ENCODE measurements at places on chromosomes 16 and 17.

- DNase-seq = no peak
Measured at GRCh38 chr17:70629902-70630301, 460.6 kb downstream of the KCNJ2 start.

DNA sequence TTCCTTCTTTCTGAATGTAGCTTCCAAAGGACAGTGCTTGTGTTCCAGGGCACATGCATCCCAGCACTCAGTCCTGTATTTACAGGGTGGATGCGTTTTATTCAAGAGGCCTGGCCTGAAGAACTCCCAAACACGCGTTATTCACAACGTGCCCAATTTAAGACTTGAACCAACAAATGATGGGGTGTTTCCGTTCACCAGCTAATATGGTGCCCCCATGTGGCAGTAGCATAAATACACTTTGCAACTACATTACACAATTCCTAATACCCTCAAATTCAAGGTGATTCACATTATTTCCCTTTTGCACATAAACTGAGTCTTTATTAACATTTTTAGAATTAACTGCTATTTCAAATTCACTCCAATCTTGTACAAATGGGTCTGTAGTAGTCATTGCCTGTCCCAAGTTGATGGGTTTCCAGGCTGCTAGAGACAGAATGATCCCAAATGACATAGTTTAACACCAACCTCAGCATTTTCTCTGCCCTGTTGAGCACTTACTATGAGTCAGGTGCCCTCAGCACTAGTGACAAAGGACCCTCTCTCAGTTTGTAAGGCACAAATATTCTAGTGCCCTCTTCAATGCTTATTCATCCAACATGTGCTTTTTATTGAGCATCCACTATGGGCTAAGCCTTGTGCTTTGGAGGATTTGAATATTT is 26.9 kb downstream of the HSD17B2 start:
- no peak for DNase-seq

DNA sequence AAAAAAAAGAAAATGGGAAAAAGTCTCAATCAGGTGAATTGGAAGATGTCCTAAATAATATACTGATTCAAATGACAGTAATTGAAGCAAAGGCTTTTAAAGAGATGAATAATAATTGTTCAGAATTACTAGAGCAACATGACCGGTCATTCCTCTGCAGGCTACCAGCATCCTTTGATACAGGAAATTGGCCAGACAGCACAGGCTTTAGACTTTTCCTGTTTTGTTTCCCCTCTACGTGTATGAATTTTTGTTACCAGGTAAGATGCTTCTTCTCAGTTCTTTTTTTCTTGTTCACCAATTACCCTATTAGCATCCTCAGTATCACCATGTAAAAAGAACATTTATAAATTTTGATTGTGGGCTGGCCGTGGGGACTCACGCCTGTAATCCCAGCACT is 77.5 kb downstream of the RPGRIP1L start:
- DNase-seq = no peak

- DNase-seq = peak; percentile 55
Measured at GRCh38 chr16:3149630-3150345, 15.0 kb downstream of the ZNF213 start.

DNA sequence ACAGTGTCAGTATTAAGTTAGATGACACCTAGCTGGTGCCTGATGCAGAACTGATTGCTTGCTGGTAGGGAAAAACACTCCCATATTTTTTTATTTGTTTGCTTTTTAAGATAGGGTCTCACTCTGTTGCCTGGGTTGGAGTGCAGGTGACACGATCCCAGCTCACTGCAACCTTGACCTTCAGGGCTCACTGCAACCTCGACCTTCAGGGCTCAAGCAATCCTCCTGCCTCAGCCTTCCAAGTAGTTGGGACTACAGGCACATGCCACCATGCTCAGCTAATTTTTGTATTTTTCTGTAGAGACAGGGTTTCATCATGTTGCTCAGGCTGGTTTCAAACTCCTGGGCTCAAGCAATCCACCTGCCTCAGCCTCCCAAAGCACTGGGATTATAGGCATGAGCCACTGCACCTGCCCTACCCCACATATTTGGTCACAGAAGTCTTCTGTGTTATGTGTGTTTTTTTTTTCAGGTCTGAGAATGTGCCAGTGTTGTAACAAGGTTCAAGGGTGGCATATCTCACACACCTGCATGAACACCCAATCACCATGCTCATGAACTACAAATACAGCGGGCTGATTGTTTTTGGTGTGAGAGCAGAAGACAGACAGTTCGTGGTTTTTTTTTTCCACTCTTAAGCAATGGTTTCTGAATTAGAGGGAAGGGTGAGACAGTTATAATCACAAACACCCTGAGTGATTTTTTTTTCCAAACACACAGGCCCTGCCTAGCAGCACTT is 22.8 kb downstream of the SPAG9 start:
- no peak for DNase-seq

- peak; percentile 13 for DNase-seq
Measured at GRCh38 chr17:9389111-9389527, 186.5 kb downstream of the STX8 start.

- no peak for DNase-seq
Measured at GRCh38 chr17:13587487-13588338, 14.0 kb downstream of the HS3ST3A1 start.

- DNase-seq = no peak
Measured at GRCh38 chr16:88319116-88319965, 63.4 kb upstream of the ZNF469 start.

DNA sequence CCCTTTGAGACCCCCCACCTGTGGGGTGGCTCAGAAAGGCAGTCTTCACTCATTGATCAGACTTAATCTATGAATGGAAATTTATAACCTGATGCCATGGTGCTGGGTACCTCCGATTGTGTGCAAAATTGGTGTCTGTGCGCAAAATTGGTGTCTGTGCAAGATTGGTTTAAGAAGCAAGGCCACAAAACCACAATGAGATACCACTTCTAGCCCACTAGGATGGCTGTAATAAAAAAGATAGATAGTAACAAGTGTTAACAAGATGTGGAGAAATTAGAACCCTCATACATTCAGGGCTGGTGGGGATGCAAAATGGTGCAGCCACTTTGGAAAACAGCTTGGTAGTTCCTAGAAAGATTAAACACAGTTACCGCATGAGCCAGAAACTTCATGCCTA is 13.9 kb upstream of the CSNK2A2 start:
- DNase-seq = no peak

- DNase-seq = no peak
Measured at GRCh38 chr17:42886283-42887176, 14.1 kb upstream of the G6PC1 start.

DNA sequence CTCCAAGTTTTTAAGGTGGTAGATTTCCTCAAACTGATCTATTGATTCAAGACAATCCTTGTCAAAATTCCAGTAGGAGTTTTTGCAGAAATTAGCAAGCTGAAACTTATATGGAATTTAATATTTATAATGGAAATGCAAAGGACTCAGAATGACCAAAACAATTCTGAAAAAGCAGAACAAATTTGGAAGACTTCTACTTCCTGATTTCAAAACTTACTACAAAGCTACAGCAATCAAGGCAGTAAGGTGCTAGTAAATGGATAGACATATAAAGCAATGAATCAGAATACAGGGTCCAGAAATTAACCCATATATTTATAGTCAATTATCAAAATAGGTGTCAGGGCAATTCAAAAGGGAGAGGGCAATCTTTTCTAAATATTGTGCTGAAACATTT is 11.8 kb upstream of the IL21R start:
- no peak for DNase-seq

- no peak for DNase-seq
Measured at GRCh38 chr17:55500103-55500502, 11.1 kb downstream of the SMIM36 start.

DNA sequence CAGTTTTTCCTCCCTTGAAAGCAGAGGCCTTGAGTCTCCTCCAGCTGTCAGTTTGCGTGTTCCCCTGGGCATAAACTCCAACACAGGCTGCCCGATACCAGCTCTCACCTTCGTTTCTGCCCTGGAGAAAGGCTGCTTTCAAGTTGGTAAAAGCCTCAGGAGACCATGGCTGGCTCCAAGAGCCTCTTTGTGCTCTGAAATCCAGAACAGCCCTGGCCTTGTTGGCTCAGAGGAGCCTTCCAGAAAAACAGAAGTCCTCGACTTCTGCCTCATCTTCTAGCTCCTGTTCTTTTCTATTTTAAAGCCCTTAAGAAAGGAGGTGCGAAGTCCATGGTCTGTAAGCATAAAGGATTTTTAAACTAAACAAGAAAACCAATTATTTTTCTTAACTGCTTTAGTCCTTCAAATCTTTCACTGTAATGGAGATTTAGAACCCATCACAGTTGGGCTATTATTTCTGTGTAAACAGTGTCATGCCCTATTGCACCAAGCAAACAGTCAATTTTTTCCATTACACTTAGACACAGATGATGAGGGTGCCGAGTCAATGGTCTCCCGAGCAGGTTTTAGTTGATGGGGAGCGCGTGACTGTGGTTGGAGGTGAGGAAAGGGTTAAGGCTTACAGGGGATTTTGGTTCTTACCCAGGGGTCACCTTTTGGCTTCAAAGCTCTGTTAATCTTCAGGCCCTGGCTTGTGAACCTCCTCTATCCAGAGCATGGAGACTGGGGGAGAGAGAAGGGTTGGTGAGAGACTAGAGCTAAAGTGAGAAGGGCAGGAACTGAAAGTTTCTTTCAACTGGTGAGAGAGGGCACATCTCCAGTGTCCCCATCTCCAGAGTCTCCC is 212.8 kb downstream of the MSI2 start:
- no peak for DNase-seq

DNA sequence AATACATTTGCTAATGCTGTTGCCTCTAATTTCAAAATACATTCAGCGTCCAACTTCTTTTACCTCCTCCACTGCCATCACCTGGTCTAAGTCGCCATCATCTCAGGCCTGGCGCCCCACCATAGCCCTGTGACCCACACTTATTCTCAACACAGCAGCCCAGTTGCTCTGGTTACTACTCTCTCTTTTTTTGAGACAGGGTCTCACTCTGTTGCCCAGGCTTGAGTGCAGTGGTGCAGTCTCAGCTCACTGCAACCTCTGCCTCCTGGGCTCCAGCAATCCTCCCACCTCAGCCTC is 7.5 kb upstream of the NKD1 start:
- no peak for DNase-seq

DNA sequence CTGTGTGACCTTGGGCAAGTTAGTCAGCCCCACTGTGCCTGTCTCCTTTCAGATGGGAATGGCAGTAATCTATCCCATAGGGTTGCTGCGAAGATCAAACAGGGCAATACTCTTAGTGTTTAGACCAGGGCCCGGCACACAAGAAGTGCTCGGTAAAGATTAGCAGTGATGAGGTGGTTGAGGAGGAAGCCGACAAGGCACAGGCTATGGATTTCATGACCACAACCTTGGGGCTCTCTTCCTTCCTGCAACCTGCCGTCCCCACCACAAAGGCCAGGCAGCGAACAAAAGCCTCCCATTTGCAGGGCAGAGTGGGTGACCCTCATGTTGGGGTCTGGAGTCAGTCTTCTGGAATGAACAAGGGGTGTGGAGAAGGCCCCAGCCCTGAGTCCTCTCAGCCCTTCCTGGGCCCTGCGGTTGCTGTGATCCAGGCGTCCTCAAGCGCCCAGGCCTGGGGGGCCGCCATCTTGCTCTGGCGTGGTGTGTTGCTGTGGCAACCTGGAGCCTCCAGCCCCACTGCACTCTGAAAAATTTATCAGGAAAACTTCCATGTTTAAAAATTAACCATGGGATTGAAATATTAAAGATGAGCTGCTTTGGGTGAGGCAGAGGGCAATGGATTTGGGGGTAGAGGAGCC is 9.8 kb downstream of the ADAM11 start:
- DNase-seq = no peak

DNA sequence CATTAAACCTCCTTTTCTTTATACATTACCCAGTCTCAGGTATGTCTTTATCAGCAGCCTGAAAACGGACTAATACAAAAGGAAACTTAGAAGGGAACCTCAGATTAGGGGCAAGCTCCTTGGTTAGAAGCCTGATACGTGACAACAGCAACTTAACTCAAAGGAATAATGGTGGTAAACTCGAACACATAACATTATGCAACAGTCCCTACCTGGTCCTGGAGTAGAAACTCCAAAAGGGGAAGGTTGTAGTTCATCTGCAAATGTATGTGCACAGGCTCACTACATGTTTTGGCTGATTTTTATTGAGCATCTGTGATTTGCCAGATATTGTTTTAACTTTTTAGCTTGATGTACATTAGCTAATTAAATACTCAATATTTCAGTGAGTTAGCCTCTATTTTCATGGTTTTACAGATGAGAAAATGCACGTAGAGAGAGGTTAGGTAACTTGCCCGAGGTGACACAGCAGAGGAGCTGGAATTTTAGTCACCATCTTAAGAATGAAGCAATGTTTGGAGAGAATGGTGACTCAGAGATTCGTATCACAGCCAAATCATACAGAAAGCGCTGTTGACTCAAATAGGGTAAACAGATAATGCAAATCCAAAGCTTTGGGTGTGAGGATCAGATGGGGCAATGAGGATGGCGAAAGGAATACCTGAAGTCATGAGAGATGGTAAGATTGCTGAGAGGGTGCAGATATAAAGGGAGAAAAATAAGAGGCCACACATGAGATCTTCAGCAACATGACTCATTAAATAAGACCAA is 194.9 kb upstream of the RBFOX1 start:
- DNase-seq = no peak

GRCh38 chr16:68526782-68527145 is 12.3 kb upstream of the ZFP90 start:
- DNase-seq = no peak

- peak; percentile 14 for DNase-seq
Measured at GRCh38 chr17:76075364-76076145, 974 bp downstream of the GALR2 start.

DNA sequence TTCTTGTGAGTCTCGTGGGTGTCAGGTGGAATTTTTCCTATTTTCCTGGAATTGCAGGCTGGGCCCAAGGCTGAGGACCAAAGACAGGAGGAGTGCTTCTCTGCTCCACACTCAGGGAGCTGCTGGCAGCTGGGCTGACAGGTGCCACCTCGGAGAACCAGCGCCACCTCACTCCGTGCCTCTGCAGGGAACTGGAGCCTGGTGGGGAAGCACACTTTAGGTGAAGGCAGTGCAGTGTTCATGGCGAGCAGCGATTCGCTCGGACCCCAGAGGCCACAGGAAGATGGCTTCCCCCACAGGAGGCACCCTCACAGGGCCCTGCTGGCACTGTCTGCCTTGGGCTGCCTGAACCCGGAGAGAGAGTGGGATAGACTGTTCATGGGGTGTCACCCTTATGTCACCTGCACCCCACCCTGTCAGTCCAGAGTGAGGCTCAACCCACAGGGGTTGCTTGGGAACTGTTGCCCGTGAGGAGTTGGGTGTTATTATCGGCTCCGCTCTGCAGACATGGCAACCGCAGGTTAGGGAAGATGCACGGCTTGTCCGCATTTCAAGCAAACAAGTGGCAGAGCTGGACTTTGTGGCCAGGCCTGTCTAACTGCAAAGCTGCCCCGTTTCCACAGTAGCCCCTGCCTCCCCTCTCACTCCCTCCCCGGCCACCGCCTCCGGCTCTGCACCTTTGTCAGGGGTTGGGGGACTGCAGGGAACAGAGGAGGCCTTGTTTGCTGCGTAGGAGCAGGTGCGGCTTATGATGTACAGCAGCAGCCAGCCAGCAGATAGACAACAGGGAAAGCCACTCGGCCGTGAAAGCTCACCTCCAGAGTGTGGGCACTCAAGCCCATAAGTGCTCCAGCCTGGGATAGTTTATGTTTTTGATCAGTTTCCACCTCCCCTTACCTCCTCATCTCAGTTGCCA is 15.5 kb downstream of the TBC1D24 start:
- DNase-seq = no peak

- peak; percentile 60 for DNase-seq
Measured at GRCh38 chr17:43766413-43767052, 7.9 kb upstream of the SOST start.

- no peak for DNase-seq
Measured at GRCh38 chr16:88813269-88814143, 1.8 kb upstream of the APRT start.

All from activated naive CD4-positive, alpha-beta T cell treated with Interleukin-2 at 50 U/mL for 16 hours (primary cell).